ENCODE measurements at places on chromosomes 12 and 14.

GRCh38 chr12:6620137-6620884 lies 13.1 kb upstream of the CHD4 start:
- DNase-seq = peak; percentile 58

- no peak for DNase-seq
Measured at GRCh38 chr14:76654573-76655108, 106.6 kb upstream of the VASH1 start.

DNA sequence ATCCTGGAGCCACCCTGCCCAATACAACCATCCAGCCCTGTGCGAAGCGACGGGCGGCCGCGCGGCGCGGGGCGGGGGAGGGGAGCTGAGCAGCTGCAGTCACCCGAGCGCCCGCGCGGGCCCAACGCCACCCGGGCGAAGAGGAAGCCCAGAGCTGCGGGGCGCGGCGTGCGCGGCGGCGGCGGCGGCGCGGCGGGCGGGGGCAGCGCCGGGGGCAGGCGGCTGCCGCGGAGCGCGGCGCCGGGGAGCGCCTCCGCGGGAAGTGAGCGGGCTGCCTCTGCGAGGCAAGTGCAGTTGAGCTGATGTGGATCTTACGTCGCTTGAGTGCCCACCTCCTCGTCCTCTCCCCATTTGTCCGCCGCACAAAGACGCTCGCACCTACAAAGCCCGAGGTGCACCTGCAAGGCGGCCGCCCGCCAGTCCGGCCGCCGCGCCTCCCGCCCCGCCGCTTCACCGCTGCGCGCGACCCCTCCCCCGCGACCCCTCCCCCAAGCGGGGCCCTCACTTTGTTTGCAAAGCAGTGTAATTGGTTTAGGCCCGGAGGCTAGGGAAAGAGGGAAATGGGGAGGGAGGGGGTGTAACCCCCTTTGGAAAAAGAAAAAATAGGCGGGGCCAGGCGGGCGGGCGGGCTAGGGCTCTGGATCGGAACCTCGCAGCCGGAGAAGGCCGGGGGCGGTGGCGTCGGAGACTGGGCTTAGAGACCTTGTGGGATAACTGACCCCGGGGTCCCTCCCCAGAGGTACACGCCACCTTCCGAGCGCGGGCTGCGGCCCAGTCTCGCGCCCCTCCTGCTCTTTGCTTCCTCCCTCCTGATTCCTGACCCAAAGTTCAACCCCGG lies at the start of the genes FOXA1 and TTC6:
FOXA1 (minus strand) TSS at position 279 of the 838 bp plus-strand sequence; CDS start at position 2, 277 bp downstream.
TTC6 (plus strand) TSS at position 659 of the 838 bp plus-strand sequence. CDS start 26,436 bp downstream, outside the sequence.
- peak; percentile 7 for DNase-seq

- DNase-seq = no peak
Measured at GRCh38 chr12:91264178-91264577, 81.6 kb upstream of the DCN start.

DNA sequence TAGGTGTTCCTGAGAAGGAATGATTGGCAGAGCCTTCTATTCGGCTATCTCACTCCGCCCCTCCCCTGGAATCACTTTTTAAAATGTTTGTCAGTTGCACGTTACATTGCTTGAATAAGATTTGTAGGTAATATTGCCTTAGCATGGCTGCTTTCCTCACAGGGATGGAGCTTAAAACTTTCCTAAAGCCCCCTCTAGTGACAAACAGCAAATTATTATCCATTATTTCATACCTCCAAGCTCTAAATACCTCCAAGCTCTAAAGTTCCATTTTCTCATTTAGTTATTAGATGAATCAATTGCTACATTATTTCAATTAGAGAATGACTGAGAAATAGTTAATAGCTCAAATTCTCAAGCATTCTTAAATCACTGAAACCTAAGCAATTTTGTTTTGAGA lies 5.1 kb upstream of the SPATA7 start:
- peak; percentile 19 for DNase-seq

GRCh38 chr14:48125654-48126053 lies 450.2 kb upstream of the MDGA2 start:
- no peak for DNase-seq

DNA sequence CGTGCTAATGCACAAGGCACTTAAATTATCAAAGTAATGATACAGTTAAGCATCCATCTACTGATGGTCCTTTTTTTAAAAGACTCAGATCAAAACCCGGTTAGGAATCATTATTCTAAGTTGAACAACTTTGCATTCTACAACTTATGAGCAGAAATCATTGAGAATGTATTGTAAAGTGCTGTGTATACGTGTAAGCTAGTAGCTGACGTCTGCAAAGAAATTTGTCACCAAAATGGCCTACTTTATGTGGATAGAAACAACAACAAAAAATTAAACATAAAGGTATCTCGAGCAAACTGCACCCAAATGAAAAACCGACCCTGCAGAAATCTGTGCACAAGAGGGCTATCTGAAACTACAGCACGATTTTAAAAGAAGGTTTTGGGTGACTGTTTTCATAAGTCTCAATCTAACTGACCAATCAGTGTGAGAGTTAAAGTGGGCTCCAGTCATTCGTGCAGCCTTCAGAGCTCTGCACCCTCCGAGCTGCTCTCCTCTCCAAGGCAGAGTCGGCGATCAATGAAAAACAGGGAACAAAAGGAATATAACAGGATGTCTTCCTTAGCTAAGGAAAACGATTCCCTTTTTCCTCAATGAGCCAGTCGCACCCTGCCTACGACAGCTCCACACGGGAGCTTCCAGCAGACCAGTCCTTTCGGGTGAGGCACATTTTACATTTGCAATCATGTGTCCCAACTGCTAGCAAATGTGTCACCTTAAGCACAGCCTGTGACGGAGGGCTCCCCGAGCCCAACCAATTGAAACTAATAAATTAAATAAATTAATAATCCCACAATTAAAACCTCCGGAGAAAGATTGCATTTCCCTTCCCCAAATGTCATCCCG lies 200.7 kb upstream of the FOXN3 start:
- peak; percentile 71 for DNase-seq

DNA sequence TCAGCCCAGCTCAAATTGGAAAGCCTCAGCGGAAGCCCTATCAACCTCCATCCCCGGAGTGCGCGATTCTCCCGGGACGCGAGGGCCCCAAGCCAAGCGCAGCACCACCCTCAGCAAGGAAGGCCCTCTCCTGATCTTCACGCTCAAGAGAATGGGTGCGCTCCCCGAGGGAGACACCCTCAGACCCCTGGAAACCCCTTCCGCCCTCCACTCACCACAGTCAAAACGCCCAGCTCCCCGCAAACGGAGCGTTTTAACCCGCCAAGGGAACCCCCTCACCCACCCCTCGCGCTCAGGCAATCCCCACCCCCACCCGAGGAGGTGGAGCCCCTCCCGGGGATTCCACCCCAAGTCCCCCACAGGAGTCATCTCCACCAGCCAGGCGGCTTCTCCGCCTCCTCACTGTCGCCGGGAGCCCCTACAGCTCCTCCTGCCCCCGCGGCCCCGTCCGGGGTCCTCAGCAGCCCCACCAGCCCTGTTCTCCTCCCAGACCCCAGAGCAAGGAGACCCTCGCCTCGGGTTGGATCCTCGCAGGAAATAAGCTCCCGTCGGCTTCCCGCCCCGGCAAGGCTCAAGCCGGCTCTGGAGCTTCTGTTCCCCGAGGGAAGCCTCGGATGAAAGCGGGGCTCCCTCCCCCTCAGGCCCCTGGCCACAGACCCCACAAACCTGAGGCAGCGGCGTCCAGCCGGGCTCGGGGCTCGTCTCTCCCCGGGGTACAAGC lies 507 bp downstream of the BAZ2A start:
- no peak for DNase-seq

GRCh38 chr12:93585247-93585646 lies 12.8 kb downstream of the SOCS2 start:
- no peak for DNase-seq

GRCh38 chr12:43154498-43155045 lies 397.4 kb downstream of the ADAMTS20 start:
- DNase-seq = no peak

- no peak for DNase-seq
Measured at GRCh38 chr12:3263282-3263681, 186.1 kb downstream of the TSPAN9 start.

DNA sequence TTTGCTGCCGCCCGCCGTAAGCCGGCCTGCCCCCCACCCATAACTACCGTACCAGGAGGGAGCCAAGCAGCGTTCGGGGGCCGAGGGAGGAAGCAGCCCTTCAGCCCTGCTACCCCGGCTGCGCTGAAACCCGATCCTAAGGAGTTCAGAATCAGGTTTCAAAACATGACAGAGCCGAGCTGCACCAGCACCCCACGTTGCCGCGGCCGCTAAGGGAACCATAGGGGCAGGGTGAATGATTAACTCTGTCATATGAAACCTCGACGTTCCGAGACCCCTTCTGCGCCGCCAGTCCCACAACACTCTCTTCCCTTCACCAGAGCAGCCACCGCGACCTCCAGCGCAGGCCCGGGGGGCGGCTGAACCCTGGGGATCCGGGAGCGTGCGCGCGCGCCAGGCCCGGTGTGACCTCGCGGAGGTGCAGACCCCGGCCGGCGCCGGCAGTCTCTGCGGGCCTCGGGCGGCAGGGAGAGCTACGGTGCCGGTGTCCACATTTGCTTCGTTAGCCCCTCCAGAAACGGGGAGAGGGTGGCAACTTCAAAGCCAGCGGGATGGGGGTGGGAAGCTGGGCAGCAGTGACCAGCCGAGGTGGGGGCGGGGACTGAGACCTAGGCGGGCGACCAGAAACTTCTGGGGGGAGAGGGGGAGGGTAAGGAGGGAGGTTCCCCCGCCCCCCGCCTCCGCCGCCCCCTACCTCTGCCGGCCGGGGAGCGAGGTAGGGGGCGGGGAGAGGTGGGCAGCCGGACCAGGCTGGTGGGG lies 1.6 kb downstream of the SIX4 start:
- peak; percentile 64 for DNase-seq

GRCh38 chr12:38402811-38403210 lies 86.2 kb downstream of the ALG10B start:
- no peak for DNase-seq

GRCh38 chr12:41512497-41512896 lies 324.4 kb downstream of the PDZRN4 start:
- no peak for DNase-seq

DNA sequence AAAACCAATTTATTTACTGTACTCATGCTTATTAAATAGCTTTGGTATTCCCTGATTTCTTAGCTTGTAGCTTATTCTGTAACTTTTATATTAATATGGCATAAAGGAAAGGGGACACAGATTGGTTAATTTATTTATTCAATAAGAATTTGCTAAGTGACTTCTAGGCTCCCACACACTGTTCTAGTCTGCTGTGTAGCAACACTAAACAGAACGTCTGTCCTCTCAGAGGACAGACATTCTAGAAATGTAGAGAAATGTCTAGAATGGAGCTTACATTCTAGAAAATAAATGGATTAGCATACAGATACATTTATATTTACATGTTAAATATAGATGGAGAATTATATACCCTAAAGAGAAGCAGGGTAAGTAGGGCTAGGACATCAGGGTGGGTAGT lies 184.9 kb upstream of the ABCD2 start:
- no peak for DNase-seq

- peak; percentile 81 for DNase-seq
Measured at GRCh38 chr14:70905301-70905700, 2.0 kb upstream of the PCNX1 start.

DNA sequence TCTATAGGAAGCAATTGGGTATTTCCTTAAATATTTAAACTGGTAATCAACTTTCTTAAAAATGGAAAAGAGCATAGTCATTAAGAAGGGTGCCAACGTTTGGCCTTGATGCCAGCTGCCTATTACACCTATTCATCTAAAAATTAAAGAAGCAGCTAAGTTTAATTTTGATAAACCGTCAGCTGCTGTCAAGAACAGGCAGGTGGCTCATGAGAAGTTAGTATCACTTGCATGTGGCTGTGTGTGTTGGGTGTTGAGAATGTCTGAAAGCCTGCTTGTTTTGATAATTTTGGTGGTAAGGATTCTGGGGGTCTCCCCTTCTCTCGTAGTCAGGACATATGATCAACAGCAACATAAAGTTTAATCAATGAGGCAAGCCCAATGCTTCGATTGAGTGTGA lies 6.5 kb downstream of the GLRX5 start:
- no peak for DNase-seq

DNA sequence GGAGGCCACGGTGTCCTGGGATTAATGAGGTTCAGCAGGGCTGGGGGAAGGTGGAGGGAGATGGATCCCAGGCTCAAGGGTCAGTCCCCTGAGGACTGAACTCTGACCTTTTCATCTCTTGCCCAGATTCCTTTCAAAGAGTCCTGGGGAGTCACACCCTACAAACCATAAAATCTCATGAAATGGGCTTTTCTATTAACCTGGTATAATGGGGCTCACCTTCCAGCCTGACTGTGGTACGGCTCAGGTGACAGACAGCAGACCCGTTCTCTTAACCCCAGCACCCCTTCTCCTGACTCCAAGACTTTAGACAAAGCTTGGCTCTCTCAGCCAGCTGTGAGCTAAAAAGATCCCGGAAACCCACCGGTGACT lies 268.2 kb downstream of the ADGRD1 start:
- DNase-seq = no peak

GRCh38 chr12:50690925-50691324 lies 73.0 kb upstream of the ATF1 start:
- DNase-seq = peak; percentile 12

- no peak for DNase-seq
Measured at GRCh38 chr12:56061982-56062381, 18.0 kb upstream of the ERBB3 start.

DNA sequence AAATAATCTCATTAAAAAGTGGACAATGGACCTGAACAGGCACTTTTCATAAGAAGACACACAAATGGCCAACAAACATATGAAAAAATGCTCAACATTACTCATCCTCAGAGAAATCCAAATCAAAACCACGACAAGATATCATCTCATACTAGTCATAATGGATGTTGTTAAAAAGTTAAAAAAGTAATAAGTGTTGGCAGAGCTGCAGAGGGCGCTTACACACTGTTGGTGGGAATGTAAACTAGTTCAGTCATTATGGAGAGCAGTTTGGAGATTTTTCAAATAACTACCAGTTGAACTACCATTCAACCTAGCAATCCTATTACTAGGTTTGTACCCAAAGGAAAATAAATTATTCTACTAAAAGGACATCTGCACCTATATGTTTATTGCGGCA lies 47.2 kb downstream of the FOXG1 start:
- peak; percentile 49 for DNase-seq

DNA sequence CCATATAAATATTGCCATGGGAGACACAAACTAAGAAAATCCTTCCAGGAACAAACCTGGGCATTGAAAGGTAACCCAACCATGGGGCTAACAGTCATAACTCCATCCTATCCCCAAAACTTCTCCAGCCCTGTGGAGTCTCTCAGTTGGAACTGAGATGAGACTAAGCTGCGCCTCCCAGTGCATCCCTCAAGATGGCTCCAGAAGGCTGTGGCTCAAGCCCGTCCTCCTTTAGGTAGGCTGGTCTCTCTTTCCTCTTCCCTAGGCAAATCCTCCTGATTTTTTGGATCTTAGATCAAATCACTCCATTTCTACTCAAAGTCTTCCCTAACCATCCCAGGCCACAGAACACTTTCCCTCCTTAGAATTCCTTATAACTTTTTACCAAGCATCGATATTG lies 364.3 kb upstream of the CCDC196 start:
- DNase-seq = no peak

- DNase-seq = no peak
Measured at GRCh38 chr14:31207287-31207754, 272 bp downstream of the HECTD1 start.

Data from fibroblast of mammary gland (primary cell).